Activated B cell treated with CpG ODN at 0.5 μM for 24 hours (primary cell): ENCODE measurements at places on chromosomes 5 and 9.

GRCh38 chr5:73451224-73452130 lies 2.9 kb upstream of the FOXD1 start:
- peak; percentile 31 for DNase-seq

GRCh38 chr9:137672907-137673791 lies 54.3 kb downstream of the EHMT1 start:
- no peak for DNase-seq

GRCh38 chr5:149262315-149262714 lies 9.3 kb upstream of the AFAP1L1 start:
- no peak for DNase-seq

DNA sequence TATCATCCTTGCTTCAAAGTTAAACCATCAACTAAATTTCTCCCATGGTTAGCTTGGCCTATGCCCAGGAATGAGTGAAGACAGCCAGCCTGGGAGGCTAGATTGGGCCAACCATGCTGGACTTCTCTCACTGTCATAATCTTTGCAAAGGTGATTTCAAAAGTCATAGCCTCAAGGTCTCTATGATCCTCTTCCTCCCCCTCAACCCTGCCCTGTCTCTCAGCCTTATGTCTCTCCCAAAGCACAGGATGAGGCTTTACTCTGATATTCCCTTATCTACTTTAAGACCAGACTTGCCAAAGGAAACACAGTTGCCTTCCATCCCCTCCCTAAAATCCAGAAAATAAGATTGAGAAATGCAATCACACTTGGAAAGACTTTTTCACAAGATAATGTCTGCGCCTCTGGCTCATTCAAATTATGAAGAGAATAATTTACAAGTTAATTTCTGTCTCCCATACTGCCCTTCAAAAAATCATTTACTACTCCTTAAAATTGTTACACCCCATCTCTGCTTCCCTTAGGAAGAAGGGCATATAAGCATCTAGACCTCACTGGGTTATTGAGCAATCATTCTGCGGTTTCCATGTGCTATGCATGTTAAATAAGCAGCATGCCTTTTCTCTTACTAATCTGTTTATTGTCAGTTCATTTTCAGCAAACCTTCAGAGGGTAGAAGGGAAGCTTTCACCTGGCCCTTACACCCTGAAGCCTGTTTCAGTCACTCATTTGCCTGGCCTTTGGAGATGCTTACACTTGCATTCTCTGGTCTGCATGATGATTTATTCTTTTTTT lies 113.8 kb upstream of the ANKRD55 start:
- DNase-seq: no peak

DNA sequence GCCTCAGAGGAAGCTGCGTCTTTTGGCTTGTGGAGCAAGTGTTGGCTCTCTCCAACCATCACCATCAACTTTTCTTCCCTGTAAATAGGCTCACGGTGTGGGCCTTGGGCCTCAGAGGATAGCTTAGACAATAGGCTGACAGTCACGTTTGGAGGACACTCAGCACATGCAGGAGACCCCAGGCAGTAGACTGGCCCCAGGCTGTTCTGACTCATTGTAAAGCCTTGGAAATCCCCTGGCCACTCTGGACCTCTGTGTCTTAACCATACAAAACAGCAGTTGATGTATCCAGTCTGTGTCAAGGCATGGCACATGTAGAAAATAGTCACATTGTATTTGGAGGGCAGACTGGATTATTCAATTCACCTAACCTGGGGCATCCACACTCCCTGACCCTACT lies 18.6 kb downstream of the CD74 start:
- DNase-seq: no peak

- DNase-seq: no peak
Measured at GRCh38 chr9:118961857-118962256, 407.4 kb downstream of the BRINP1 start.

DNA sequence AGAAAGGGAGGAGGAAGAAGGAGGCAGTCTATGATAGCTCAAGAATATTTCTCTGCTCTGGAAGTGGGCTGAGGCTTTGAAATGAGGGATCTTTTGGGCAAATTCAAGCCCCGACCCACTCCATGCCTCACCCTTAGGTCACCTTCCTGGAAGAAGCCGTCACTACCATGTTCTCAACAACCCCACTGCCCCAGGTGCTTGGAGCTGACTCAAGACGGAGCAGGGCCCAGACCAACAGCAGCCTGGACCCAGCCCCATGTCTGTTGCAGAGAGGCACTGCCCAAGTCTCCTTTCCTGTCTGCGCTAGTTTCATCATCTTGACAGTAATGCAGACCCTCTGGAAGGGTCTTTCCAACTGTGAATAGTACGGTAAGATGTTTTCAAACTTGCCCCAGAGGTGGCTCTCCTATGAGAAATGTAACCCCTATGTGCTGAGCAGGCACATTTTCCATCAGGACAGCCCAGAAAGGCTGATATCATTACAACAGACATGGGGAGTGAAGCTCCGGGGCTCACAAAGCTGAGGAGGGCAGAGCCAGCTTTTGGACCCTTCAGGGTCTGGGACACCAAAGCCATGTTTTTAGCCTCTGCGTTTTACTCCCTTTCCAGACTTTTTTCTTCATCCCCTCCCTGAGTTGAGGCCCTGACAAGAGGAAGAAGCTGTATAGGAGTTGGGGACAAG lies 128.2 kb upstream of the LARP1 start:
- DNase-seq: no peak

- DNase-seq: no peak
Measured at GRCh38 chr9:35743452-35743851, 5.6 kb downstream of the GBA2 start.

DNA sequence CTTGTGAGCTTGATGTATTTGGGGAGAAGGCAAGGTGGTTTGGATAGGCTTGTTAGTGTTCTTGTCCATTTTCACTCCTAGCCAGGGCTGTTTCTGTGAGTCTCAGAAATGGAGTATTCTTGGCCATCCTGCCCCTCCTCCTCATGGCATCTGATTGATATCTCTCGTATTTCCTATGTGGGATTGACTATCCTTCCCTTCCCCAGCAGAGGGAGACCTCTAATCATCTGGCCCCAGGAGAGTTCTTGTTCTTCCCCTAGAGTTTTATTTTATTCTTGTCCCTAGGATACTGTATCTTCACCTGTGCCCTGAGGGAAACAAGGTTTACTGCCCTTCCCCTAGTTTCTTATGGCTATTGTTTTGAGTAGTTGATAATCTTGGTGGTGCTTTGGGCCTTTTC lies 114.4 kb downstream of the VPS13A start:
- DNase-seq: no peak

GRCh38 chr9:135415586-135415985 lies 64.0 kb upstream of the PPP1R26 start:
- DNase-seq: no peak

DNA sequence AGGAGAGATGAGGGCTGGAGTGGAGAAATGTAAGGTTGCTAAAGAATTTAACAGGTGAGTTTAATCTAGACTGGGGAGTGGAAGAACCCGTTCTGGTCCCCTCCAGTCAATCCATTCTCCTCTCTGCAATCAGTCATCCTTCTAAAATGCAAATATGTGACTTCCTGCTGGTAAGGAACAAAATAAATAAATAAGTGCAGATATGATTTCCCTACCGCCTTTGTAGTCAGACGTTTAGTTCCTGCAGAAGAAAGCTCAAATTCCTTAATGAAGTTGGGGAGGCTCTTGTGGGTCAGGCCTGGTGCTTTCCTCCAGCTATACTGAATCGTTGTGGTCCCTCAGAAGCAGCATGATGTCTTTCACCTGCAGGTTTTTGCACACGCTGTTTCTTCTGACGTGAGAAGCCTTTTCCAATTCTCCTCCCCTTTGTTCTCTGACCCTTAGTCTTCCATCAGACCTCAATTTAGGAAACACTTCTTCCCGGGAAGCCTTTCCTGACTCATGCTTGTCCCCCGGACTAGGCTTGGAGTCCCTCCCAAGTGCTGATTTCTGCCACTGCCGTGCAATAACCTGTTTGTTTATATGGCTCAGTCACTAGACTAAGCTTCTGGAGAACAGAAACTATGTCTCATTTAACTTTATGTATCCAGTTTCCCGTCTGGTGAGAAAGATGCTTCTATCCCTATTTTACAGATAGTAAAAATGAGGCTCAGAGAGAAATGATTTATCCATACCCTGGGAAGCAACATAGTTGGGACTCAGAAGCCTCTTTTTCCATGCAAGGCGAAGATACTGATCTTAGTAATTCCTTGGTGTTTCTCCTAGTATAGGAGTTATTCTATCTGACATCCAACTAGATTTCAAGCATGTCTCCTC lies 1.3 kb downstream of the ATP6V1G1 start:
- DNase-seq: no peak

DNA sequence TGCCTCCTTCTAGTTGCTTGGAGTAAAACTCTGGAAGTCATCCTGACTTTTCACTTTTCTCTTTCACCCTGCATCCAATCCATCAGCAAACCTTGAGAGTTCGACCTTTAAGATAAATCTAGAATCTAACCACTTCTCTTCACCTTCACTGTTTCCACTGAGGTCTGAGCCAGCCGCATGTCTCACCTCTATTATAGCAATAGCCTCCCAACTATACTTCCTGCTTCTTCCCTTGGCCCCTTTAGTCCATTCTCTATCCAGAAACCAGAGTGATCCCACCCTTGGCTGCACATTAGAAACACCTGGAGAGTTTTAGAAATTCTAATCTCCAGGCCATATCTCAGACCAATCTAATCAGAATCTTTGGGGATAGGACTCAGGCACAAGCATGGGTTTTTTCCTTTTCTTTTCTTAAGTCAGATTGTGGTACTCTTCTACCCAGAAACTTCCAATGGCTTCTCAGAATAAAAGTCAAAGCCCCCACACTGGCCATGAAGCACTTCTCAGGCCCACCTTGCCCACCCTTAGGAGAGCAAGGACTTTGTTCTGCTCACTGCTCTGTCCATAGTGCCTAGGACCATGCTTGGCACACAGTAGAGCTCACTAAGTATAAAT lies 33.1 kb downstream of the MFAP3 start:
- DNase-seq: no peak

GRCh38 chr9:14315875-14316601 lies 2.1 kb upstream of the NFIB start:
- no peak for DNase-seq

GRCh38 chr9:101383361-101383760 lies 1.4 kb downstream of the BAAT start:
- DNase-seq: no peak

GRCh38 chr9:126564128-126564527 lies 49.6 kb upstream of the LMX1B start:
- no peak for DNase-seq

DNA sequence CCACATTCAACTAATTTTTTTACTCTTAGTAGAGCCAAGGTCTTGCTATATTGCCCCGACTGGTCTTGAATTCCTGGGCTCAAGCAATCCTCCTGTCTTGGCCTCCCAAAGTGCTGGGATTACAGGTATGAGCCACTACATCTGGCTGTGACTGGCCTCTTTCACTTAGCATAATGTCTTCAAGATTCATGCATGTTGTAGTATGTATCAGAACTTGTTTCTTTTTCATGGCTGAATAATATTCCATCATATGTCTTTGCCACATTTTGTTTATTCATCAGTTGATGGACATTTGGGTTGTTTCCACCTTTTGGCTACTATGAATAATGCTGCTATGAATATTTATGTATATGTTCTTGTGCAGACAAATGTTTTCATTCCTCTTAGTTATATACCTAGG lies 12.8 kb upstream of the WHRN start:
- no peak for DNase-seq

- no peak for DNase-seq
Measured at GRCh38 chr5:131148835-131149234, 16.2 kb downstream of the HINT1 start.

DNA sequence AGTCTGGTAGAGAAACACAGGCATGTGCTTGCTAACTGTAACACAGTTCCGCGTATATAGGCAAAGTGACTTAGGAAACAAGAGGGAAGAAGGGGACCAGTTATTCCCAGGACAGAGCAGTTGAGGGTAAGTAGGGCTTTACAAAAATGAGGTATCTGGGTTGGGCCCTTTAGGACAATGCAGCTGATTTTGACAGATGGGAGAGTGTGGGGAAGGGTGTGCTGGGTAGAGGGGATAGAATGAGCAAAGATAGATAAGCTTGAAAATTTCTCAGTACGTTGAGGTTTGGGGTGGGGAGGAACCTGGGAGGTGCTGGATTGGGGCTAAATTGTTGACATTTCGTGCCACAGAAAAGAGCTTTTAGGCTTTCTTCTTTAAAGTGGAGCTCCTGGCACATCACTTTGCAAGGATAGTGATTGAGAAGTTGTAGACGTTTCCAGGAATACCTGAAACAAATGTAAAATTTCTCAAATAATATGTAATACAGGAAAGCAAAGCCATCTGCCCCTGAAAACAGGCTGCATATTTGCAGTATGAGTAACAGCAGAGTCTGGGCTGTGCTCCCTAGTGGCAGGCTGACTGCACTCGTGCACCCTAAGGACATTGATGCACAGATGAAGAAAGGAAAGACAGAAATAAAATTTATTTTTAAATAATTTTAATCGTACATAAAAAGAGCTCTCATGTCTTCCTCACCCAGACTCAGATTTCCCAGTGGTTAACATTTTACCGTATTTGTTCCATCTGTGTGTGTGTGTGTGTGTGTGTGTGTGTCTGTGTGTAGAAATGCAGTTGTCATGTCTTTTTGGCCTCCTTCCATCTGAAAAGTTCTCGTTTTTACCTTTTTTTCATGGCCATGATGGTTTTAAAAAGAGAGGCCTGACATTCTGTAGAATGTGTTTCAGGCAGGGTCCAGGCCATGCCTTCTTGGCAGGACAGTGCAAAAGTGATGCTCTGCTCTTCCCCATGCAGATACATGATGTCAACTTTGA lies 144.9 kb upstream of the DMRT1 start:
- DNase-seq: no peak

DNA sequence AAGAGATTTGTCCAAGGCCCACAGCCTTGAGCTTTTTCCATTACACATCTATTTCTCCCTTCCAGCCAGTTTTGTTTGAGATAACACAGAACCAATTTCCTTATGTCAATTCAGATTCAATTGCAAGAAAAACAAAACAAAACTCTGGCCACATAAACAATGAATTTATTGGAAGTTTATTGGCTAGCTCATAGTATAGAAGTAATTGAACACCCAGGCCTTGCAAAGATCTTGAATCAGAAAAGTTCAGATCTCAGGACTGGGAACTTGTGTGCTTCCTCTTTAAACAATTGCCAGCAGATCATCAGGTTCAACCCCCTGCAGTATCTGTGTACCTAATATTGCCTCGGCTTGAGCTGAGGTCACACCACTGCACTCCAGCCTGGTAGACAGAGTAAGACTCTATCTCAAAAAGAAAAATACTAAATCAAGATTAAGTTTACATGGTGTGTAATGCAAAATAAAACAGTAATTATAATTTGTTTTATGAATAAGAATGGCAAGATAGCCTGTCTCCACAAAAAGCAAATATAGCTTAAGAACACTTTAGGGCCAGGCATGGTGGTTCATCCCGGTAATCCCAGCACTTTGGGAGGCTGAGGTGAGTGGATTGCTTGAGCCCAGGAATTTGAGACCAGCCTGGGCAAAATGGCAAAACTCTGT lies 4.1 kb upstream of the ZCCHC10 start:
- DNase-seq: no peak

- DNase-seq: no peak
Measured at GRCh38 chr5:169805937-169806700, 169.0 kb downstream of the DOCK2 start.

- no peak for DNase-seq
Measured at GRCh38 chr5:59557572-59557971, 336.0 kb downstream of the PDE4D start.

- no peak for DNase-seq
Measured at GRCh38 chr5:37197340-37198050, 51.7 kb downstream of the CPLANE1 start.
